Stimulated activated CD8-positive, alpha-beta memory T cell treated with anti-CD3 and anti-CD28 coated beads, Interleukin-15, amount 100 ng/mL, for 4 hours (primary cell): ENCODE measurements at places on chromosomes 11 and 22.

GRCh38 chr22:40108396-40108795 is 69.3 kb upstream of the TNRC6B start:
- no peak for DNase-seq

- DNase-seq = no peak
Observed at GRCh38 chr11:11793073-11793472, 48.7 kb upstream of the USP47 start.

DNA sequence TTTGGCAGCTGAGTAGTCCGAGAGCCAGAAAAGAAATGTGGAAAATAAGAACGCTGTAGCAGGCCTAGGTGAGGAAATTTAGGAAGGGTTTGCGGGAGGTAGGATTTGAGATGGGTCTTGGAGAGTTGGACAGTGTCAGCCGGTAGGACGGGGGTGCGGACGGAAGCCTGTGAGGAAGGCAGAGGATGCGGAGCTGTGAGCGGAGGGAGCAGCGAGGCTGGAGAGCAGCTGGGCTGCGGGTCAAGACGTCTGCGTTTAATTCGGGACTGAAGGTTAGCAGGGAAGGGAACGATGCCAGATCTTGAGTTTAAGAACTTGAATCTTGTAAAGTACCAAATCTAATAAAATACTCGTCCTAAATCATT is 669 bp upstream of the TIGD3 start:
- no peak for DNase-seq

- DNase-seq = no peak
Observed at GRCh38 chr11:36367806-36368680, 72.0 kb downstream of the PRR5L start.

GRCh38 chr11:135027461-135027860 is 615.4 kb upstream of the B3GAT1 start:
- DNase-seq = no peak

DNA sequence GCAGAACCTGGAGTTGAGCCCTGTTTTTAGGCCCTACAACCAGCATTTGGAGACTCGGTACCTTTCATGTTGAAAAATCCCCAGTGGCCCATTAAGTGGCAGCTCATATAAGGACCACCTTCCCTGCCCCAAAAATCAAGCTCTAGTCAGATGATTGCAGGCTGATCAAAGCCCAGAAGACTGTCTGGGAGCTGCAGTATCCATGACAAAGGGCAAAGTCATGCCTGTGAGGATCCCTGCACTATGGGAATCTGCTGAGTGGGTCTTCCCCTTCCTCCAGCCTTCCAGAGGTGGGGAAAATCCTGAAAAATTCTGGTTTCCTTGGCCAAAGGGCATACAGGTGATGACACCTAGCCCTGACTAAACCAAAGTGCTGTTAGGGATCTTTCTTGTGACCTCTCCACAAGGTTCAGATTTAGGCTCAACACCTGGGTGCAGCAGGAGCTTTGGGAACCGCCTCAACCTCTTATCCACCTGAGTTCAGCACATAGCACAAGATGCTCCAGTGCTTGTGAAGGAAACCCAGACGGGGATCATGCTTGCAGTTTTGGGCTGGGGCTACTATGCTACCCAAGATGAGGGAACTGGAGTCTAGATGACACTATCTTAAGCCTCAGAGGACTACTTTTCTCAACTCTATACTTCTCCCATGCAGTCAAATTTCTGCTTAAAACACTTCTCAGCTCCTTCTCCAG is 1.2 kb upstream of the TRIM3 start:
- DNase-seq = no peak

DNA sequence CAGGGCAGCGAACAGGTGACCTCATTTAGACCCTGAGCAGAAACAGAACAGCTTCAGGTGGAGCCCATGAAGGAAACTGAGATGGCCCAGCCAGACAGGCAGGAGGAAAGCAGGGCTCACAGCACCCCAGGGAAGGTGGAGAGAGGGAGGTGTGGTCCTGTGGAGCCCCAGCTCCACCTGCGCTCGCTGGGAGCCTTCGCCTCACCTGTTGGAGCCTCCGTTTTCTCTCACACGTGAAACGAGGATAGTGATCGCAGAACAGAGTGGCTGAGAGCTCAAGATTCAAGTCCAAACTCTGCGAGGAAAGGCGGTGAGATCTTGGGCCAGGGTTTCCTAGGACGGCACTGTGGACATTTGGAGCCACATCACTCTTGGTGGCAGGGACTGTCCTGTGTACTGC is 8.6 kb upstream of the CERK start:
- DNase-seq = no peak

DNA sequence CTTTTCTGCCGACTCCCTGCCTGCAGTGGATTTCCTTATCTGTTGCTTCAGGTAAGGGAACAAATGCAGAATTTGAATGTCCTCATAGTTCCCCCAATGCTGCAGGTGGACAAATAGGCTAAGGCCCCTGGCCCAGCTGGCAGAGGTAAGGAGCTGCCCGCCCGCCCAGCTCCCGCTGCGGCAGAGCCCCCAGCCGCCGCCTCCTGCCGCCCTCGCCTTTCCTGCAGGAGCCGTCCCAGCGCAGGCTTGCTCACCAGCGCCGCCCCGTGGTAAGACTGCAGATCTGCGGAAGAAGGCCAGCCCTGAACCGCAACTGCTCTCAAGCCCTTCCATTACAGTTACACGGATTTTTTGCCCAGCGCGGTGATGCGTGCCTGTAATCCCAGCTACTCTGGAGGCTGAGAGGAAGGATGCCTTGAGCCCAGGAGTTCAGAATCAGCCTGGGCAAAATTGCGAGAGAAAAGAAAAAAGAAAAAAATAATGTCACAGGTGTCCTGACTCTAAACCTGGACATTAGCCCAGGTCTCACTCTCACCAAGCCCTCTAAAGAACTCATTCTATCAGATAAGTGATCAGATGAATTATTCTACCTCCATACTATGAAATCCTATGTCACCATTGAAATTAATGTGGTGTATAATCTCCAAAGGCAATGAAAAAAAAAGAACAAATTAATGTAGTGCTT is 51.2 kb upstream of the EMID1 start:
- no peak for DNase-seq

DNA sequence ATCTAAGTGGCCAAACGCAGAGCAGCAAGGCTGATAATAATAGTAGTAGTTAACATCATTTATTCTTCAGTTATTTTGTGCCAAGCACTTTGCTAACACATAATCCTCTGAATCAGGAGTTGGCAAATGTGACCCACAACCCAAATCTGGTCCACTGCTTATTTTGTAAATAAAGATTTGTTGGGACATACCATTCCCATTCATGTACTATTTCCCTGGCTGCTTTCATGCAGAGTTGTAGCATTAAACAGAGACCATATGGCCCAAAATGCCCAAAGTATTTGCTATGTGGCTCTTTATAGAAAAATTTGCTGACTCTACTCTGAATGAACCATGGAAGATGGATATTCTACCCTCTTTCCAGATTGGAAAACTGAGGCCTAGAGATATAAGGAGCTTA is 50.3 kb downstream of the COMMD9 start:
- DNase-seq = no peak

- DNase-seq = no peak
Observed at GRCh38 chr11:45930031-45930794, 7.8 kb downstream of the LARGE2 start.

- no peak for DNase-seq
Observed at GRCh38 chr11:1771273-1771672, 7.5 kb upstream of the CTSD start.

- DNase-seq = peak; percentile 32
Observed at GRCh38 chr22:43945632-43946383, 9.4 kb upstream of the SAMM50 start.

- no peak for DNase-seq
Observed at GRCh38 chr11:31231601-31232000, 137.9 kb downstream of the DCDC1 start.

DNA sequence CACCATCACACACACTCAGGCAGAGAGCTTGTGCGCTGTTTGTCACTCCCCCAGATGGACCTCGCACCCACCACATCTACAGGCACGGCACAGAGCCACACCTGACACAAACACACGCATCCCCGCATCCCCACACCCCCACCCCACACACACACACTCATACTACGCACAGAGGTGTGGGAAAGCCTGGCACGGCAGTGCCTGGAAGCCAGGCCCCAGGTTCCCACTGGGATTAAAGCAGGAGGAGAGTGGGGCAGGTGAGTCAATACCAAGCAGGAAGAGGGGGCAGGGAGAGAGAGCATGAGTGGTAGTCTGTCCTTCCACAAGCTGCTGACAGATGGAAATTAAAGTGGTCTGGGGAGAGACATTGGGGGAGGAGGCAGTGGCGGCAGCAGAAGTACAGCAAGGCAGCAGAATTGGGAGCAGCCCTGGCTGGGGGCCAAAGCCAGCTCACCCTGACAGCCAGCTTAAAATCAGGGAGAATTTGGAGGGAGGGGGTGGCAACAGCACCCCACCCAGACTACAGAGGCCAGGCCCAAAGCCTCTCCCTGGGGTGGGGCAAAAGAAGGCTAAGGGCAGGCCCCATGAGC is 20.7 kb downstream of the TNKS1BP1 start:
- DNase-seq = no peak

DNA sequence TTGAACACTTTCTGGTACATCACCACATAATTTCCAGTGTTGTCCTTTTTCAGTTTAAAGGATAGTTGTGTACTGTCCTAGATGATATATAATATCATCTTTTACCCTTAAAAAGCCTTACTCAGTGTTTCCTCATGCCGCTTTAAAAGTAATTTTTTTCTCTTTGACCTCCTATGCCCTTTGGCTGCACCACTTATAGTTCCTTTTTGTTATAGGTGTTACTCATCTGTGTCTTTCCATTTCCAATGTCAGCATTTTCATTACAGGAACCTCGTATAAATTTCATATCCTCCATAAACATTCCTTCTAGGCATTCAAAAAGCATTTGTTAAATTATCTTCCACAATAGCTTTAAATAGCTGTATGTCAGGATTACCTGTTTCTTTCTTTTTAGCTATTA is 40.8 kb downstream of the USP47 start:
- DNase-seq = no peak

GRCh38 chr11:75262961-75263852 is 22.6 kb downstream of the TPBGL start:
- no peak for DNase-seq

- no peak for DNase-seq
Observed at GRCh38 chr11:68379206-68379605, 66.8 kb downstream of the LRP5 start.

- DNase-seq = no peak
Observed at GRCh38 chr22:37249986-37250385, 5.9 kb upstream of the RAC2 start.

DNA sequence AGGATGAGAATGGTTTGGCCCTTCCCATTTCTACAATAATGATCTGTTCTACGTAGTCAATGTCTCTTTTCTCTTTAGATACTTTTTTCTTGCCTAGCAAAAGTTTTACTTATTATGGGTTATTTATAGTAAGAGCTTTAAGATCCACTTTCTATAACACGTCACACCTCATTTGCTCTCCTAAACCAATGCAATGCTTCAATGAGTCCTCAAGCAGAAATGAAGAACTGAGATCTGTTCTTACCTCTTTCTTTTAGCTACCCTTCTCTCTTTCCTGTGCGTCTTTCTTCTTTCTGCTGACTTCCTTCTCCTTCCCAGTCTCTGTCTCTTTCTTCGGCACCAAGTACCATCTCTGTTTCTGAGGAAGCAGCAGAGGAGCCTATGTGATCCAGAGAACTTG is 61.8 kb downstream of the SNX19 start:
- no peak for DNase-seq

DNA sequence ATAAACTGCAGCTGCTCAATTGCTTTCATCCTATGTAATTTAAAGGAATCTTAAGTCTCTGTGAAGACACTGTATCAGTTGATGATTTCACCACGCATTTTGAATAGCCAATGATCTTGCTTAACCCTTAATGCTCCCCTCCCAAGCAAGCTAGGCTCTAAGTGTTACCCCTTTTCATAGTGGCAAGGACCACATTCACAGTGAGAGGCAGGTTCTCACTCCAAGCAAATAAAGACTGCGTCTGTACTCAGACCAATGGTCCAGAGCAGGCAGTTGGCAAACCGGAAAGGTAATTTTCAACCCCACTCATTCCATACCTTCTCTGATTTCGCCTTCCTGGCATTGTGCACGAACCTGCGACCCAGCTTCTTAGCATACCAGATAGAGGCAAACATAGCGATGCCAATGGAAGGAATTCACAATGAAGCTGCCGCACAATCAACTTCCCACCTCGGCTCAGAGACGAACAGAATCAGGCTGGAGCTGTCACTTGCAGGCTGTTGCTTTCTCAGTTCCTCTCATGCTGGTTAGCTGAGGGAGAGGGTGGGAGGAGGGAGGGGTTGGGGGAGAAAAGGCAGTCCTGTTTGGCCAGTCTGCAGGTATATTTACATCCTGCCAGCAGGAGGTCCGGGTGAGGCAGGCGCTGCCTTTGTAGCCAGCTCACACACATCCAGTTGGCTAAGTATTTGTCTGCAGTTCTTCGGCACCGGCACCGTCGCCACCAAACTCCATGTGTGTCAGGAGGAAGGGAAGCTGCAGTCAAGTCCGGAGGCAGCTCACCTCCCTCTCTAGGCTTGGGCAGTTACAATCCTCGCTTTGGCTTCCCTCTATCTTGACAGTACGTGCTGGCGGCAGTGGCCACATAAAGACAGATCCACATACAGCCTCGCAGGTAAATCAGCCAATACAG is 1151.2 kb upstream of the CCDC90B start:
- DNase-seq = no peak

GRCh38 chr11:59574932-59575502 is 40.6 kb downstream of the OSBP start:
- DNase-seq = no peak

DNA sequence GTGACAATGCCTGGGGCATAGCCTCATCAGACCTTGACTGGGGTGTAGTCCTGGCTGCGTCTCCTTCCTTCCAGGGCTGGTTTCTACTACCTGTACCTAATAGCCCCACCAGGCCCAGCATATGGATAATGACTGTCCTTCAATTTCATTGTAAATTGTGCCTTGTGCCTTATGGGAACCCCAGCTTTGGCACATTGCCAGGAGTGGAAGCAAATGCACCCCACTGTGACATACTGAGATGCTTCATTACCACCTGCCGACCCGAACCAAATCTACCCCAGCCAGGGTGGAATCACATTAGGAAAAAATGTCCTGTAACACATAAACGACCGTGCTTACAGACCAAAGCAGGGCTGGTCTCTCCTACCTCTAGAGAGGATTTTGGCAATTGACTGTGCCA is 7.3 kb downstream of the TOP3B start:
- DNase-seq = no peak

- DNase-seq = no peak
Observed at GRCh38 chr11:8381871-8382396, 118.3 kb upstream of the LMO1 start.

GRCh38 chr11:115885535-115886421 is 381.6 kb upstream of the CADM1 start:
- no peak for DNase-seq
